ENCODE measurements at places on chromosomes 2 and 18.

GRCh38 chr2:213148572-213149261, 2.7 kb downstream of the IKZF2 start:
- no peak for DNase-seq

- no peak for DNase-seq
These were observed 129.8 kb upstream of the EPAS1 start for GRCh38 chr2:46167406-46167805.

GRCh38 chr2:52884761-52885352, 882.7 kb upstream of the CHAC2 start:
- no peak for DNase-seq

GRCh38 chr2:88450186-88450585, 2.3 kb downstream of the FOXI3 start:
- DNase-seq, result no peak

DNA sequence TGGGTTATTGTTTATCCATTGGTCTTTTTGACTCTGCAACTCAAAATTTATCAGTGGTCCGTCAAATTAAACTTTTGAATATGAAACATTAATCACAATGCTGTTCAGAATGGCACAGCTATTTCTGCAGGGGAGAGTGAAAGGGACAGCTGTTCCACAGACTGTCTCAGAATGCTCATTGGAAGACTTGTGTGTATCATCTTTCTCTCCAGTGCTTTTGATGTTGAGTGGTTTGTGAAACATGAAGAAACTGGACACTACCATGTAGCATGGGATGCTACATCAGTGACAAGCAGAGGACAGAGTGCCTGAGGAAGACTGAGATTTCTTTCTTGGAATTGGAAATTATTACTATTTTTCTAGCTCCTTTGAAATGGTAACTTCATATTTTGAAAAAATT, 115.7 kb downstream of the PLCL1 start:
- DNase-seq, result no peak

GRCh38 chr2:225494100-225494459, 94.6 kb downstream of the NYAP2 start:
- DNase-seq, result no peak

- DNase-seq, result no peak
These were observed 243.6 kb downstream of the ZNF407 start for GRCh38 chr18:74841248-74841647.

- no peak for DNase-seq
These were observed 439.8 kb upstream of the LYPD1 start for GRCh38 chr2:133109772-133110171.

- DNase-seq, result no peak
These were observed 26.7 kb upstream of the MBOAT2 start for GRCh38 chr2:9030190-9030589.

DNA sequence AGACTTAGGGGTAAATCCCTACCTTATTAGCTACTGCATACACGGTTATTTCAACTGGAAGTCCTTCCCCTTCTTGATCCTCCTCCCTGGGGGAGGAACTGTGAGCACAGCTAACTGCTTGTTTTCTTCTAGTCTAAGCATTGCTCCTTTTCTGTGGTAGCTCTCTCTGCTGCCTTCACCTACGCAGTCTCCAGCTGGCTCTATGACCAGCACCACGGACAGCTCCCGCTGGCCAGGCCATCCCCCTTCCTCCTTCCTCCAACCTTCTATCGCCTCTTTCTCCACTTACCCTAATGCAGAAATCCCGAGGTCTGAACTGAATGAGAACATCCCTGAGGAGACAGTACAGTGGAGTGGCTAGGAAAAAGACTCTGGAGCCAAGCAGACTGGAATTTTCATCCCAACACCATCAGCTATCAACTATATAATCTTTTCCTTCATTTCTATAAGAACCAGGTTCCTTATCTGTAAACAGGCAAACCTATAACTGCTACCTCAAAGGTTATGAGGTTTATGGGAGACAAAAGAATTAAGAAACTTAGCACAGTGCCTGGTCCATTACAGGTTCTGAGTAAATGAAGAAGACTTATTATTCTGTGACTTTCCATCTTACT, 4.7 kb upstream of the CFAP65 start:
- DNase-seq, result no peak

DNA sequence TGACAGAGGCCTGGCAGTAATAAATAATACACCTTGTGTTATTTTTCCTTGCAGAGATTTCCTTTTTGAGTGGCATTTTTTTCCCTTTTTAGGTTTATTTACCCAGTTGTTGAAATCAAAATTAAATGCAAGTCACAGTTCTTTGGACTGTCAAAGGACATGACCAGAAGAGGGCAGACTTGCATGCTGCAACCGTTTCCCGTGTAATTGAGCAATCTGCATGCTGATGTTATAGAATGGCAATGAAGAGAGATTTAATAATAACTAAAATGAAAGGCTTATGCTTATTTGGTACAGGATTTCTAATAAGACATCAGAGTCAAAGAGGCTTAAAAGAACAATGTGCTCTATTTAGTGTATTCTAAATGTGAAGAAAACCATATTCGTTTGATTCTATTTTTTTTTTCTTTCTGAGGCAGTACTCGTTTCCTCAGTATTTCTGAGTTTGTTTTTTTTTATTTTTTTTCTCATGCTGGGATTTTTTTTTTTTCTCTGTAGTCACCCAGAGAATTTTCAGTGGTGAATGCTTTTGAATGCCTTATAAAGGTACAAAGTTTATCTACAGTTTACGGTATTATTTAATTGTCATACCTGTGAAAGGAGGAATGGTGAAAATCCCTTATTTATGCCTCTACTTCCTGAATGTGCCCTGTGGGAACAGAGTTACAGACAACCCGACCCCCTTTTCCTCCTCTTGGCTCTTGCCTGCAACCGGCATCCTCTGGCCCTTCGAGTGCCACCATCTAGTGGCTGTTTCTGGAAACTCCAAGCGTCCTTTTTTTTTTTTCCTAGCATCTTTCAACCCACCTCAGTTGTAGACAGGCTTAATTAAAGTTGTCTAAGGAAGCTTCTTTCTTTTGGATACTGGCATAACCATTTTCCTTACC, 368.5 kb downstream of the LRRTM1 start:
- no peak for DNase-seq

- no peak for DNase-seq
These were observed 53.0 kb upstream of the TANK start for GRCh38 chr2:161107265-161107664.

DNA sequence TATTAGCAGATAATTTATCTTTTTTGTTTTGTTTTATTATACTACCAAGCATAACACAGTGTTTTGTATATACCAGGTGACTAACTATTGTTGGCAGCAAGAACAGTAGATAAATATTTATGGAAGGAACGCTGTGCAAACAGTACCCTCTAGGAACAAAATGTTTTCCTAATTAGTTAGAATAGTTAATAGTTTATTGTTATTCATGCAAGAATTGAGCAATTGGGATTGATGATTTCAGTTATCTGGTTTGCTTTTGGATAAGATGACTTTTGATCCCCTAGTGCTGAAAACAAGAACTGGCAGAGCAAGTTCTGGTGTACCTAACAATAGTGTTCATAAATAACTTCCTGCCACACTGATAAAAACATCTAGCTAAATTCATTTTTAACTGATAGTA, 323.3 kb downstream of the TGIF1 start:
- DNase-seq, result no peak

DNA sequence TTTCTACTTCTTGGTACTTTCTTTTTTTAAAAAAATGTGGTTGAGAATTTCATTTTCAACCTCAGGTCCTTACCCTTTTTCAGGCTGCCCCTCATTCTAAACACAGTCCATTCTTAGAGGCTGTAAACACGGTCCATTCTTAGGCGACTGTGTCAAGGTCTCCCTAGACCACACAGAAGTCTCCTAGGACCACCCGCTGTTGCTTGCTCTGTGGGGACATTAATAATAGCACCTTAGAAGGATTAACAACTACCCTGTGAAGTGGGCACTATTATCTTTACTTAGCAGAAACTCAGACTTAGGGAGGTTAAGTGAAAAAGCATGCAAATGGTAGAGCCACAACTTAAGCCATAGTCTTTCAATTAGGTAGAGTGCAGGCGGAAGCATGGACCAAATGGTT, 91.7 kb downstream of the RBMS1 start:
- DNase-seq, result no peak

DNA sequence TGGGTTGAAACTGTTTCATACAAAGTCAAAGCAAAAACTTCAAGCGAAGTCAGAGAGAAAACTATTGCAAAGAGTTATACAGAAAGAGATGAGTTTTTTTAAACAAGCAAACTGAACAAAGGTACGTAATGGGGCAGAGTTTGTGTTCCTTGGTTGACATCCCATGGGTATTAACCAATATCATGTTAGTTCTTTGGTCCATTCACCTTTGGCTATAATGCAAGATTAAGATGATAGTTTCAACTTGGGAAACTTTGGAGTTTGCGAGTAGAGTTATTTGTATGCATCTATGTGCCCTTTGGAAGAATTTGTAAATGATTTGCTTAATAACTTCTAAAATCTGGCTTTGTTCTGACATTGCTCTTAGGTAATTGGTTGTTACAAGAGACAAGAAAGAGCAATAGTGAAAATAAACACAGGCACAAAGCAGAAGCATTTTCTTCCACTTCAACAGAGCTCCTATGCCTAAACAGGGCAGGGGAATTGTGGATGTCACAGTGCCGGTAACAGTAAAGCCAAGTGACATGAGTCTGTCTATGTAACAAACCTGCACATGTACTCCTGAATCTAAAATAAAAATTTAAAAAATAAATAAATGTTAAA, 936.1 kb downstream of the SUCLG1 start:
- DNase-seq, result no peak

DNA sequence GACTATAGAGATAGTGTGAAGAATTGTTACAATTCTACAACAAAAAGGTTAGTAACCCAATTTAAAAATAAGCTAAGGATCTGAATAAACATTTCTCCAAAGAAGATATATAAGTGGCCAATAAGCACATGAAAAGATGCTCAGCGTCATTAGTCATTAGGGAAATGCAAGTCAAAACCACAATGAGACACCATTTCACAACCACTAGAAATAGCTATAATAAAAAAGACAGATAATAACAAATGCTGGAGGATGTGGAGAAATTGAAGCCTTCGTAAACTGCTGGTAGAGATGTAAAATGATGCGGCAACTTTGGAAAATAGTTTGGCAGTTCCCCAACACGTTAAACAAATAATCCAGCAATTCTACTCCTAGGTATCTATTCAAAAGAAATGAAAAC, 366.5 kb upstream of the POU3F3 start:
- DNase-seq, result no peak

DNA sequence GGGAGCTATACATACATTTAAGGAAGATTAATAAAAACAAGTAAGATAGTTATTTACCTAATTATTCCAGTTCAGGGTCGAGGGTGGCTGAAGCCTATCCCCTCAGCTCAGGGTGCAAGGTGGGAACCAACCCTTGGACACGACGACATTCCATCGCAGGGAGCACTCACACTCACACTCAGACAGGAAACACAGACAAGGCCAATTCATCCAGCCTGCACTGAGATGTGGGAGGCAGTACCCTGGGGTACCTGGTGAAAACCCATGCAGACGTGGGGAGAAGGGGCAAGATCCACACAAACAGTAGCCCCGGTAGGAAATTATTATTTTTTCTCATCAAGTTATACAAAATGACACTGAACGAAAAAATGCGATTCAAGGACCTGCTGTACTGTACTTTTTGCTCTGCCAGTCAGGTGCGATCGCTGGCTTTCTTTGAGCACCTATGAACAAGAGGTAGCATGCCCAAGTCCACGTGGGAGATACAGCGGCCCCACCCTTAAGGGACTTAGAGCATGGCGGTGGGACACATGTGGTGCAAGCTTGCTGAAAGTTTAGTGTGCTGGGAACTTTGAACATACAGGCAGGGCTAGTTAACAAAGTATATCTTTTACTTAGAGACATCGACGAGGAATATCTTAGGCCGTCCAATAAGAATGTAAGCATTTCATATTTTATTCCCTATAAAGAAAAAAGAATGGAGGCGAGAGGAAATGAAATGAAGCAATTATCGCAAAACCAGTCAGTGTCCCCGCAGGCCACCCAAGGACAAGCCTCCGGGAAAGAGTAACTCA, 624 bp downstream of the METTL8 start:
- DNase-seq, result peak; percentile 29

- DNase-seq, result no peak
These were observed 24.2 kb downstream of the TRAPPC8 start for GRCh38 chr18:31918733-31919132.

GRCh38 chr2:205520311-205520710, 162.0 kb upstream of the NRP2 start:
- DNase-seq, result no peak

- DNase-seq, result no peak
These were observed 66.3 kb downstream of the RRM2 start for GRCh38 chr2:10188729-10189305.

DNA sequence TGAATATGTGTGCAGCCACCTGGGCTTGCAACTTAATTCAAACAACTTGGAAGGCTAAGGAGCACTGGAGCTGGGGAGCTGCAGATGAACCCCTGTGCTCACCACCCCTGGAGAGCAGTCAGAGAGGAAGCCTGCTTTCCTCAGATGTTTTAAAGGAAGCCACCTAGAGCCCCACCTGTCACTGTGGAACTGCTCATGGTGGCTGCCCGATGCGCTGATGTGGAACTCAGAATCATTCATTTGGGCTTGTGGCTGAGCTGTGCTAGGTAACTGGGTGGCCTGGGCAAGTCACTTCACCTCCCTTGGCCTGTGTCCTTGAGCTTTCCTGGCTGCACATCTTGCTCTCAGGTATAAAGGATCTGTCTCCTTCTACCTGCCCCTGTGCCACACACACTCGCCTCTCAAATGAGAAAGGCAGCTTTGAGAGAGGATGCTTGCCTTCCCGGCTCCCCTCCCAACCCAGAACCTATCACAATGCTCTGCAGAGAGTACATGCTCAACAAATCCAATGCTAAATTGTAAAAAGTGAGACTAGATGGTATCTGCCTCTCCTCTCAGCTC, 41.3 kb downstream of the BCL11A start:
- DNase-seq, result no peak

- no peak for DNase-seq
These were observed 117.4 kb downstream of the FAM210A start for GRCh38 chr18:13608791-13609532.

- peak; percentile 26 for DNase-seq
These were observed 61.4 kb downstream of the TGOLN2 start for GRCh38 chr2:85266146-85267041.

- DNase-seq, result peak; percentile 24
These were observed 59.3 kb downstream of the EMILIN2 start for GRCh38 chr18:2905854-2906703.

DNA sequence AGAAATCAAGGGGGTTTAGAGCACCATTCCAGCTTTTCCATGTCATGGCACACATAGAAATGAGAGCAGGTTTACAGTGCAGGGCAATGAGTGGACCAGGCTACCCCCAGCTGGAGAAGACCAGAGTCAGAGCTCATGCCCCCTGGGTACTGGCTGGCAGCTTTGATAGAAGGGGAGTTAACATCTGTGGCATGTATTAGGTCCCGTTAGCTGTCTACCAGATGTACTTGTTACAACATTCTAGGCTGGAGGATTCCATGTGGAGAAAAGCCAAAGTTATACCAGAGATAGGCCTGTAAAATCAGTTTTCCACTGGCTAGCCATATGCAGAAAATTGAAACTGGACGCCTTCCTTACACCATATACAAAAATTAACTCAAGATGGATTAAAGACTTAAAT, 109.2 kb downstream of the CCDC85A start:
- no peak for DNase-seq

GRCh38 chr18:52481116-52481515, 141.1 kb downstream of the DCC start:
- no peak for DNase-seq
